ENCODE measurements at places on chromosomes 1 and 21.

DNA sequence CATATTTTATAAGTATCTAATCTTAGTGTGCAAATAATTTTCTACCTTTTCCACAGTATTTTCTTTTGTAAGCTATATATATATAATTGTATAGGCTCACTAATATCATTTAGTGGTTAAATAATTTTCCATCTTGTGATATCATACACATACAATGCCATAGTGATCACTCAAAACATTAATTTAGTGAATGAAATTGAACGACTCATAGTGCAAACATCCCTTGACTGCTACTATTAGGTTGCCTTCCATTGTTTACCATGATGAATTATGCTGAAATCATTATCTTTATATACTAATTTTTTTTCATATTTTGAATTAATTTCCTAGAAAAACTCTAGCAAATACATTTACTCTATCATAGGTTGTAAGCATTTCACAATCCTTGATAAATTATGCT, 127.1 kb downstream of the PCNX2 start:
- no peak for DNase-seq

DNA sequence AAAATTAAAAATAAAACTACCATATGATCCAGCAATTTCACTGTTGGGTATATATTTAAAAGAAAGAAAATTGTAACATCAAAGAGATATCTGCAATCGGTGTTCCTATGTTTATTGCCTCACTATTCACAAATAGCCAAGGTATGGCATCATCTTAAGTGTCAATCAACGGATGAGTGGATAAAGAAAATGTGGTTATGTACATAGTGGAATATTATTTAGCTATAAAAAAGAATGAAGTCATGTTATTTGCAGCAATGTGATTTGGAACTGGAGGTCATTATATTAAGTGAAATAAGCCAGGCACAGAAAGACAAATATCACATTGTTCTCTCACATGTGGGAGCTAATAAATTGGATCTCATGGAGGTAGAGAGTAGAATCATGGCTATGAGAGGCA, 76.3 kb downstream of the RD3 start:
- no peak for DNase-seq

- no peak for DNase-seq
Measured at GRCh38 chr1:118145721-118146120, 39.3 kb downstream of the SPAG17 start.

DNA sequence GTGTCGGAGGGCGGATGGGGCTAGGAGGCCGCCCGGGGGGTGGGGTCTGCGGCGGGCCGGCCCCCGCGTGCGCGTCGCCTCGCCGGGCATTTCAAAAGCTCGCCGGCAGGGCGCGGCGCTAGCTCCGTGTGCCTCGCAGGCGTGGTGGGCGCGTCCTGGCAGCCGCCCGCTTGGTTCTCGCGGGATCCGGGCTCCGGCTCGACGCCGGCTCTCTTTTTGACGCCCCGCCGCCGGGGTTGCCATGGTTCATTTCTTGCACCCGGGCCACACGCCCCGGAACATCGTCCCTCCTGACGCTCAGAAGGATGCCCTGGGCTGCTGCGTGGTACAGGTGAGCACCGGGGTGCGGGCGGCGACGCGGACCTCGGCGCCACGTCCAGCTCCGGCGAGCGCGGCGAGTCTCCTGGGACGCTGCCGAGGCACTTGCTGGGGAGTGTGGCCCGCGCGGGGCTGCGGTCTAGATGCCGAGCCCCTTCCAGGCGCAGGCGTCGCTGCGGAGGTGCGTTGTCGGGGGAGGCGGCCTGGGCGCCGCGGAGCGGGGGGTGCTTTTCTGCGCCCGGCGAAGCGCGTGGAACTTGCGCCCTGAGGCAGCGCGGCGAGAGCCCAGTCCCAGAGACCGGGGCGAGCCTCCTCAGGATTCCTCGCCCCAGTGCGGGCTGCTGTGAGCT, at the start of gene ZYG11A:
Gene ZYG11A (plus strand): TSS at position 118 of the 668 bp plus-strand sequence. CDS start 124 bp downstream, at position 242.
- DNase-seq, result peak; percentile 96

- no peak for DNase-seq
Measured at GRCh38 chr1:204255966-204256365, 42.2 kb upstream of the GOLT1A start.

DNA sequence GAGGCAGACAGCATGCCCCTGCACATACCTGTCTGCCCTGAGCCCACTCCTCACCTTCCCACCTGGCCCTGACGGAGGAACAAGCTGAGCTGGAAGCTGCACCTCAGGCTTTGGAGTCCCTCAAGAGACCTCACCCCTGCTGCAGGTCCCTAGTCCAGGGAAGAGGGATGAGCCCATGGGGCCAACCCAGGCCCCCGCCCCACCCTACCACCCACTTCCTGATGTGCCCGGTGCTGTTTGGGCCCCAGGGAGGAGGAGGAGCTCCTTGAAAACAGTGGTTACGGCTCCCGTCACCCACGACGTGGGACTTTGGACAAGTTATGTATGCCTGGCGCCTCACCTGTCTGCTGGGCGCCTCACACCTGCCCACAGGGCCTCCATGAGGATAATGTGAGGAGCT, 250.2 kb downstream of the NPHP4 start:
- DNase-seq, result no peak

DNA sequence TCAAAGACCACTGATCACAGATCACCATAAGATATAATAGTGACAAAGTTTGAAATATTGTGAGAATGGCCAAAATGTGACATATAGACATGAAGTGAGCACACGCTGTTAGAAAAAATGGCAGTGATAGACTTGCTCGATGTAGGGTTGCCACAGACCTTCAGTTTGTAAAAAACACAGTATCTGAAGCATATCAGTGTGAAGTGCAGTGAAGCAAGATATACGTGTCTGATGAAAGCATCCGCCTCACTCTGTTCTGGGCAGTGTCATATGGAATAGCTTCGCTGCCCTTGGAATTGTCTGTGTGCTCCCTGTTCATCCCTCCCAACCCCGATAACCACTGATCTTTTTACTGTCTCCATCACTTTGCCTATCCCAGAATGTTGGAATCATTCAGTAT, 50.7 kb downstream of the GALNT2 start:
- DNase-seq, result no peak

DNA sequence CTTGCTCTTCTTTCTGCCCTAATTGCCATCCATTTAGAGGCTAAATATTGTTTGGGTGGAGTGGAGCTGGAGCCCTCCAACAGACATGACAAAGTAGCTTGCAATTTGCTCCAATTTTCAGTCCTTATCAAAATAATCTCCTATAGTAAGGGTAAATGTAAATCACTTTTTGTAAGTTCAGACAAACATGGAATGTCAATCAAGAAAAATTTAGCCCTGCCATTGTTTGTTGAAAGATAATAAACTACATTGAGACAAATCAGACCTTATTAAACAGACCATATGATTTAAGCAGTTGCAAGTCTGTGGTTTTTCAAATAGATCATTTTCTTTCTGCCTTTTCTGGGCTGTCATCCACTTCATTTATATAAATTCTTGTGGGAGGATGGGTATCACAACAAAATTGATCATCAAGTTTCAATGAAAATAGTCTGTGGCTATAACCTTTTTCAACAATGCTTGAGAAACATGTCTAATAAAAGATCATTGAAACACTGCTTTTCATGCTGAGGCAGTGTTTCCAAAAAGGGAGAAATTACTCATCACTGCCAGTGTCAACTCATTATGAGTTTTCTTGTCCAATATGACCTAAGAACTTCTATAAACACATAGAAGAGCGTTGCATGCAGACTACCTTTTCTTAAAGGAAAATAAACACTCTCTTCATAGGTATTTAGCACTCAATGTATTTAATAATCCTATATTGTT, 1152.0 kb upstream of the B3GALT2 start:
- DNase-seq, result no peak

Measured in NCI-H82 (cell line).